Pancreas (tissue), 10 donors: ENCODE measurements at places on chromosomes 13 and 19. TPM values are rescaled to one million over a fixed set of nuclear protein-coding genes. Genes with fewer than 3 reads are reported as not detected.

GRCh38 chr19:55525289-55526101, 11.4 kb downstream of the SBK2 start:
- no peak overlapping the region for H3K4me3 ChIP-seq
- no peaks in the 10 kb centered on the region for H3K27me3 ChIP-seq
- peaks cover 5% of the 10 kb centered on the region for H3K4me1 ChIP-seq
- H3K36me3 ChIP-seq: no peaks in the 10 kb centered on the region
- H3K27ac ChIP-seq: no peak overlapping the region
- DNase-seq: no peak

DNA sequence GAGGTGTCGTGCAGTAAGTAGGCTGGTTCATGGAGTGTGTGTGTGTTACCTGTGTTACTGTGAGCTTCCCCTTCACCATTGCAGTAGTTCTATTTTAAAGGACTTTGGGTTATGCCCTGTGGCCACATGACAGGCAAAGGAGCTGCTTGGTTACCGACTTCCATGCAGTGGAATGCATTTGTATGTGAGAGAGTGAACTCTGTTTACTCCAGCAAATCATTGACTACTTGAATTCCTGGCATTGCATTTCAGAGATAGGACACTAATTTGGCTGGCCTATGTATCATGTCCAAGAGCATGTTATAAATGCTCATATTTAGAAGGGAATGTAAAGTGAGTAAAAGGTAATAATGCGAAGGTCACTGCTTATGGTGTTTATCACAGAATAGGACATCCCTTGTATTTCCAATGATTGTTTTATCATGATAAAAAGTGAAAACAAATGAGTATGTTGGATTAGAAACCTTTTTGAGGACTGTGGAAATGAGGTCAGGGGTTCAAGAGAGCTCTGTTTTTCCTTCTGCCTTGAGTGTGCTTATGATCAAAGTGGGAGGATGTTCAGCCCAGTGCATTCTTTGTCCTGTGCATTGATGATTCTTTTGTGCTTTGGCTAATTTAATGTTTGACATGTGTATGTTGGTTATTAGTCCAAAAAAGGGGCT, 156.5 kb downstream of the LMO7 start:
- H3K4me3 ChIP-seq: no peak overlapping the region
- H3K36me3 ChIP-seq: no peaks in the 10 kb centered on the region
- DNase-seq: no peak
- peak overlapping the region; percentile 54 for H3K27ac ChIP-seq

GRCh38 chr13:112142401-112142930, 75.5 kb downstream of the SOX1 start:
- no peak overlapping the region for H3K27ac ChIP-seq
- H3K4me1 ChIP-seq: no peaks in the 10 kb centered on the region
- no peaks in the 10 kb centered on the region for H3K27me3 ChIP-seq
- no peak overlapping the region for H3K4me3 ChIP-seq
- no peaks in the 10 kb centered on the region for H3K36me3 ChIP-seq

DNA sequence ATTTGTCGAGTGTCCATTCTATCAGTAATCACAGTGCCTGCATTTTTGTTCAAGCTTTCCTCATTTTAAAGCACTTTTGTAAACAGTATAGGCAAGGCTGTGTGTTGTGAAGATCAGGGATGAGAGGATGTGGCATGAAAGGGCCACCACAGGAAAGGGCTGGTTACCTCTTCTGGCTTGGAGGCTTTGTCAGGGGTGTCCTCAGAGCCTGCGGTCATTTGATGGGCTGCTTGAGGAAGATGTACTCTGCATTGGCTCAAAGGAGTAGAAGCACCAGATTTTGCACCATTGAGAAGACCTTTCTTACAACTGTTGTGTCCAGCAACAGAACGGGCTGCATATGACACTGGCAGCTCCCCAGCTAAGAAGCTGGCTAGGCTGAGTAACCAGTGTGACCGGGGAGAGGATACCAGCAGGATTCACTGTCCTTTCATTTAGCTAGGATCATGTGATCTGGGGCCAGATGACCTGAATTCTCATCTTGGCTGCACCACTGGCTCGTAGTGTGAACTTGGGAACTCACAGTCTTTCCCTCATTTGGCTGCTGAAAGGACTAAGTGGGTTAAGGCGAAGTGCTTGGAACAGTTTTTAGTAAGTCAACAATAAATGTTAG, 380.2 kb downstream of the FGF9 start:
- no peaks in the 10 kb centered on the region for H3K27me3 ChIP-seq
- H3K4me3 ChIP-seq: no peak overlapping the region
- no peak overlapping the region for H3K27ac ChIP-seq
- DNase-seq: no peak
- no peaks in the 10 kb centered on the region for H3K36me3 ChIP-seq
- no peaks in the 10 kb centered on the region for H3K4me1 ChIP-seq

GRCh38 chr13:85808811-85809210, 9.6 kb upstream of the SLITRK6 start:
- no peak overlapping the region for H3K27ac ChIP-seq
- no peaks in the 10 kb centered on the region for H3K36me3 ChIP-seq
- H3K27me3 ChIP-seq: no peaks in the 10 kb centered on the region

DNA sequence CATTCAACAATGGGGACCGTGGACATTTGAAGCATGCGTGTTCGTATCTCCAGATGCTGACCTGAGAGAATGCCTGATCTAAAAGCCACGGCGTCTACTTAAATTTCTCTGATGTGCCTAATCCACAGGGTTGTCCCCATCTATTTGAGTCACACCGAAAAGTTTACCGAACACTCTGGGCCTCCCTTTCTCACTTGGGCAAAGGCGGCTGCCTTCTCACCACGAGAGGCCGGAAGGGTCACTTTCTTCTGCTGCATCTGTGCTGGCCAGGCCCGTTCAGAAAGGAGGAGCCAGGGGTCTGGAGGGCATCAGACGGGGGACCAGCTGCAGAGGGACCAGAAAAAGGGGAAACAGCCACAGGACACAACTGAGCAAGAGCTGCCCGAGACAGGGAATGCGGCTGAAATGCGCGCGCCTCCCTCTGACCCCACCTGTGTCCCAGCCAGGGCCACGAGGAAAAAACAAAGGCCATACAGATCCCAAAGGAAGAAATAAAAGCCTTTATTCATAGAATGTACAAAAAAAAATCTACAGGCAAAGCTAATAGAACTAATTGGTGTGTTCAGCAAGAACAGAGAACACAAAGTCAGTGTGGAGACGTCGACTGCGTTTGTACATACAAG, 71.3 kb upstream of the C13orf46 start:
- no peaks in the 10 kb centered on the region for H3K4me1 ChIP-seq
- H3K27me3 ChIP-seq: no peaks in the 10 kb centered on the region
- H3K36me3 ChIP-seq: no peaks in the 10 kb centered on the region
- H3K27ac ChIP-seq: no peak overlapping the region
- DNase-seq: no peak
- no peak overlapping the region for H3K4me3 ChIP-seq

DNA sequence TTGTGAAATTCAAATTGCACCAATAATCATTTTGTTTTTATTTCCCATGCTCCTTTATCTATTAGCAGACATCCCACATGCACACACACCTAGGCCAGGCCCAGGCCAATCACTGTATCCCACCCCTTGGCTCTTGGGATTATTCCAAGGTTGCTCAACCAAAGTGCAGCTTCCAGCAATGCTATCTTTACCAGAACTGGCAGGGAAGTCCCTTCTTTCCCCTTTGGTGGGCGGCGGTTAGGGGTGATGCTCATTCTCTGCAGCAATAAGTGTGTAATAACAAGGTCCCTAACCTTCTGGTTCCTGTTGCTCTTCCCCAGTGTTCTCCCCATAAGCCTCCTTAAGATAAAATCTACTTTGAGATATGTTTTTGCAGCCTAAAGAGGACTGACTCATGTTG, 18.3 kb upstream of the KCTD12 start:
- H3K27me3 ChIP-seq: peaks cover 5% of the 10 kb centered on the region
- no peak overlapping the region for H3K4me3 ChIP-seq
- H3K36me3 ChIP-seq: no peaks in the 10 kb centered on the region
- no peaks in the 10 kb centered on the region for H3K4me1 ChIP-seq
- no peak overlapping the region for H3K27ac ChIP-seq

GRCh38 chr19:51020988-51021651, 1.6 kb upstream of the KLK10 start:
- DNase-seq: peak; percentile 6
- no peaks in the 10 kb centered on the region for H3K27me3 ChIP-seq
- no peak overlapping the region for H3K27ac ChIP-seq
- no peaks in the 10 kb centered on the region for H3K4me1 ChIP-seq
- H3K4me3 ChIP-seq: no peak overlapping the region

DNA sequence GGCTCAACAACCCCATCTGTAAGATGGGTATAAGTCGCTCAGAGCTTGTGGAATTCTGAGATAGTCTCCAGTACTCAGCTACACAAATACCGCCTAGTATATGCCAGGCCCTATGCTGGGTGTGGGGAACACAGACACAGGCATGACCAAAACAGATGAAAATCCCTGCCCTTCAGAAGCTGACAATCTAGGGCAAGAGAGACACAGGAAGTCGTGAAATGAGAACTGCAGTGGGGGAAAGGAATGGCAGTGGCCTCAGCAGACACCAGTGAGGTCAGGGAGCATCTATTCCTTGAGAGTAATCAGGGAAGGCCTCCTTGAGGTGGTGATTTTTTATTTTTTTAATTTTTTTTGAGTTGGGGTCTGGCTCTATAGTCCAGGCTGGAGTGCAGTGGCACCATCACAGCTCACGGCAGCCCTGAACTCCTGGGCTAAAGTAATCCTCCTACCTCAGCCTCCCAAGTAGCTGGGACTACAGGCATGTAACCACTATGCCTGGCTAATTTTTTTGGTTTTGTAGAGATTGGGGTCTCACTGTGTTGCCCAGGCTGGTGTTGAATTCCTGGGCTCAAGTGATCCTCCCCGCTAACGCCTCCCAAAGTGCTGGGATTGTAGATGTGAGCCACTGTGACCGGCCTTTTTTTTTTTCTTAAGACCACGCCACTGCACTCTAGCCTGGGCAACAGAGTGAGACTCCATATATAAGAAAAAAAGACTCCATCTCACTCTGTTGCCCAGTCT, 3.2 kb downstream of the TMIGD2 start:
- H3K27ac ChIP-seq: no peak overlapping the region
- no peak for DNase-seq
- H3K4me1 ChIP-seq: no peaks in the 10 kb centered on the region
- no peak overlapping the region for H3K4me3 ChIP-seq

- DNase-seq: peak; percentile 31
- H3K36me3 ChIP-seq: no peaks in the 10 kb centered on the region
These were observed 175.4 kb upstream of the RFC3 start for GRCh38 chr13:33642374-33643065.

- no peaks in the 10 kb centered on the region for H3K27me3 ChIP-seq
- H3K4me1 ChIP-seq: peaks cover 3% of the 10 kb centered on the region
- H3K27ac ChIP-seq: no peak overlapping the region
- no peak for DNase-seq
These were observed 173.2 kb downstream of the DCLK1 start for GRCh38 chr13:35957996-35958395.

GRCh38 chr13:31908696-31909411, 122.7 kb upstream of the FRY start:
- peaks cover 2% of the 10 kb centered on the region for H3K4me1 ChIP-seq
- H3K27me3 ChIP-seq: no peaks in the 10 kb centered on the region
- no peak overlapping the region for H3K4me3 ChIP-seq
- no peaks in the 10 kb centered on the region for H3K36me3 ChIP-seq

DNA sequence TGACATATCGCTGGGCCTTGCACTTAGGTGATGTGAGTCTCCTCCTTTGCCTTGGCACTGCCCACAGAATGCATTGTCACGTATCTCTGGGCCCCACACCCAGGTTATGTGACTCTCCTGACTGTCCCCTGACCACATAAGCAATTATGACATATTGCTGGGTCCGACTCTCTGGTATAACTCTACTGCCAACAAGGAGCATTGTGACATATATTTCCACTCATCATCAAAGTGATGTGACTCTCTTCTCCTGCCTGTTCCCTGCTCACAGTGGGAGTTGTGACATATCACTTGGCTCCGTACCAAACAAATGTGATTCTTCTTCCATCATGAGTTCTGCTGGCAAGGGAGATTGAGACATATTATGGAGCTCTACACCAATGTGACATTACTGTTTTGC, 15.4 kb upstream of the ZNF681 start:
- DNase-seq: no peak
- no peaks in the 10 kb centered on the region for H3K4me1 ChIP-seq
- H3K4me3 ChIP-seq: no peak overlapping the region

- no peak overlapping the region for H3K27ac ChIP-seq
- DNase-seq: no peak
- H3K4me1 ChIP-seq: no peaks in the 10 kb centered on the region
- H3K27me3 ChIP-seq: no peaks in the 10 kb centered on the region
These were observed 1070.6 kb downstream of the PCDH9 start for GRCh38 chr13:66159511-66159910.

DNA sequence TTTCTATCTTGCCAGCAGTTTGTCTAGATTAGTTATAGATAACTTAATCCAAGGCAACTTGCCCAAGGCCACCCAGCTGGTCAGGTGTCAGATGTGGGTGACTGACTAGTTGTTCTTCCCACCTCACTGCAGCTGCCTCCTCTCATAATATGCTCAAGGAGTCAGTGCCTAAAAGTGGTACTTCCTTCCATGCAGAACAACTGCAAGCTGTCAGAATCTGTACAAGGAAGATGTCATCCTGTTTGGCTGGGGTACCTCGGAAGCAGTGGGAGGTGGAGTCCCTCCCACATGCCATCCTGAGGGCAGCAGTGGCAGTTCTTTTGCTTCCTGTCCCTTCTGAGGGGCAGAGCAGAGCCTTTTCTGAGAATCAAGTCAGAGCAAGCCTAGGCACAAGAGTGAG, 193.2 kb upstream of the RFC3 start:
- H3K4me3 ChIP-seq: no peak overlapping the region
- no peak overlapping the region for H3K27ac ChIP-seq

DNA sequence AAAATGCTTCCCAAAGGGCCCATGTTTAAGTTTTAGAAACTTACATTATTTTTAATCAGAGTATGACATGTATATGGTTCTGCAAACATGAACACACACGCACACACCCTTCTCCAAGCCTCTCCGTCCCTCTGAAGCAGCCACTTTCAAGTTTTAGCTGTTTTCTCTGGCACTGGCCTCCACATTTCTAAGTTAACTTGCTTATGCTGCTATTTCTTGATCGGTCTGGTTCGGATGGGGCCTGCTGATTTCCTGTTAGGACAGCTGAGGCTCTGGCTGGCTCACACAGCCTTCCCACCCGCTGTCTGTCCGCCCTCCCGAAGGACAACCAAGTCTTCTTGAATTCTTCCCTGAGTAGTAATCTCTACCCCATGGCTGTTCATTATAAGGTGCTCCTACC, 4.4 kb downstream of the SPC24 start:
- no peak overlapping the region for H3K4me3 ChIP-seq
- no peaks in the 10 kb centered on the region for H3K4me1 ChIP-seq
- H3K27ac ChIP-seq: no peak overlapping the region
- no peaks in the 10 kb centered on the region for H3K27me3 ChIP-seq

DNA sequence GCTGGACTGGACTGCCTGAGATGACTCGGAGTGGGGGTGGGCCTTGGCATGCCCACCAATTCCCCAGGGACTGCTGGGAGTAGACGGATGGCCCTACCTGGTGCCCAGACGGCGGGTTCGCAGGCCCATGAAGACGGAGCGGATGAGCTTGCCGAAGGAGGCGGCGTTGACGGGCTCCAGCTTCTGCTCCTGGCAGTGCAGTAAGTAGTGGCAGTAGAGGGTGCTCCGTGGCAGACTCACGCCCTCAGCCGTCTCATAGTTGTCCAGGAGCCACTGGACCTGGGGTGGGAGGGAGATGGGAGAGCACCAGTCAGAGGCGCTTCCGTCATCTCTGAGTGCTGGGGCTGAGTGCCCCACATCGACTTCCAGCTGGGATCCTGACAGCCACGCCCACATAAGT, 17.6 kb downstream of the DCAF15 start:
- H3K27me3 ChIP-seq: no peaks in the 10 kb centered on the region
- no peaks in the 10 kb centered on the region for H3K4me1 ChIP-seq
- H3K36me3 ChIP-seq: peaks cover 42% of the 10 kb centered on the region
- H3K4me3 ChIP-seq: no peak overlapping the region
- no peak for DNase-seq

Gene LRP3
- 7.2 TPM for total RNA-seq

Gene FCGBP
- 31.0 TPM for total RNA-seq

Gene SERPINE3
- total RNA-seq: not detected

Gene SCN1B
- 3.6 TPM for total RNA-seq

Gene PGLYRP1
- total RNA-seq: not detected

Gene DNAAF3
- total RNA-seq: 2.6 TPM
